ENCODE measurements at places on chromosomes 6 and 20. TPM values are rescaled to one million over a fixed set of nuclear protein-coding genes. Genes with fewer than 3 reads are reported as not detected.
A peak's percentile ranks its signal among the peaks of the same experiment; 100 is the strongest.

- DNase-seq, result no peak
Observed at GRCh38 chr20:20930500-20930899, 175.7 kb downstream of the LINC00237 start.

GRCh38 chr6:24439858-24440539 is 37.3 kb downstream of the MRS2 start:
- DNase-seq, result no peak

DNA sequence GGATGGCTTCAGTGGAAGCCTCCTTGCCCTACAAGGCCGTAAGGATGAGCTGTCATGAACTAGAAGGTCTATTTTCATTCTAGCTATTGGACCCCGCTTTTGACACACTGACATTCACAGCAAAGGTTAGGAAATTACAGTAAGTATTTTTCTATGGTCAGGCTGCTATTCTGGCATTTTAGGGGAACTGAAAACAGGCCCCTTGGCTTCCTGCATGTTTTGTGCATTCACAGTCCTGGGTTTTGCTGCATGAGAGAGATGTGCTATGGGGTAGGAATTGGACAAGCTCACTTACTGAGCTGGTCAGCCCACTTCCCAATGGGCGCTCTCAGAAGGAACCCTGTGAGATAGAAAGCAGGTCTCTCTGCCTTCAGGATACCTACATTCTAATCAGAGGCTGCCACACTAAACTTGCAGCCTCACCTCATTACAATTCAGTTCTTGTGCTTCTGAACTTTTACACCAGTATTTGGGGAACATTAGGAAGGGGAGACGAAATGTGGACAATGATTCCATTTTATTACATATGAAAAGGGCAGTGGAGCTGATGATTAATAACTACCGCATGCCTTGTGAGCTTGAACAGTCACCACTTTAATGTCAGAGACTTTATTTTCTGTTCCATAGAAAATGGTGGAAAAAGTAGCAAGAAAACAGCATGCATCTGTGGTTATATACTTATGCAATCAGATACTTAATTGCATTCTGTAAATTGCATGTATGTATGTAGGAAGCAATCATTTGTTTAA is 86.6 kb upstream of the TAB2 start:
- no peak for DNase-seq

GRCh38 chr20:52731093-52731492 is 241.1 kb upstream of the TSHZ2 start:
- DNase-seq, result no peak

The ECT2L gene
- total RNA-seq, result 1.1 TPM

- no peak for DNase-seq
Observed at GRCh38 chr20:38250609-38251008, 9.9 kb downstream of the KIAA1755 start.

GRCh38 chr20:33822423-33822822 is 11.3 kb downstream of the CHMP4B start:
- DNase-seq, result no peak

DNA sequence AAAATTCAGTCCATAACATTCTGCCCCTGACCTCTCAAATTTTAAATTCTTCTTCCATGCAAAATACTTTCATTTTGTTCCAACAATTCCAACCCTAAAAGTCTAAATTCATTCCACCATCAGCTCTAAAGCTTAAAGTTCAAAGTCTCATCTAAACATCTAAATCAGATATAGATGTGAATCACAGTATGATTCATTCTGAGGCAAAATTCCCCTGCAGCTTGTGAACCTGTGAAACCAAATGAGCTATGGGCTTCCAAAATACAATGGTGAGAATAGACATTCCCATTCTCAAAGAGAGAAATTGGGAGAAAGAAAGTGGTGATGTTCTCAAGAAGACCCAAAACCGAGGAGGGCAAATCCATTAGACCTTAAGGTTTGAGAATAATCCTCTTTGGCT is 309.8 kb downstream of the HIVEP2 start:
- DNase-seq, result no peak

The COL11A2 gene
- total RNA-seq, result 1.1 TPM

The KCNQ5 gene
- total RNA-seq, result not detected

DNA sequence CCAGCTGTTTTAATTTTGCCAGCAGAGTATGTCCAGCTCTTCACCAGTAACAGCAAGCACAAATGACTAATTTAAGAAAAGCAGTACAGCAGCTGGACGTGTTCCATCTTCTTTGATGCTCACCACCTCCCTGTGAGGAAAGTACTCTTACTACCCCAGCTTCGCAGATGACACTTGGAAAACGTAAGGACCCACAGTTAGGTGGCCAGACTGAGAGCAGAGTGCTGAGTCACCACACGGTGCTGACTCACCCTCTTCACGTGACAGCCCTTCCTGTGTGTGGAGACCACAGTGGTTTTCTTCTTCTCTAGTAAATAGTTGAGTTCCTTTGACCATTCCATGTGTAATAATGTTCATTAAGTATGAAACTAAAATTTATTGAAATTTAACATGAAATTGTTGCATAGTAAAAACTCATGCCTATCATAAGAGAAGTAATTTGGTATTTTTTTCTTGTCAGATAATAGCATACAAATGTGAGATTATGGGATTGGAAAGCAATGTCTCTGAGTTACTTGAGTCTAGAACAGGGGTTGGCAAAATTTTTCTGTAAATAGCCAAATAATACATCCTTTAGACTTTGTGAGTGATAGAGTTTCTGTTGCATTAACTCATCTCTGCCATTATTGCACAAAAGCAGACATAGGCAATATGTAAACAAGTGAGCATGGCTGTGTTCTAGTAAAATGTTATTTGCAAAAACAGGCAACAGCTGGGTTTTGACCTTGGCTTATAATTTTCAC is 76.6 kb downstream of the SLX4IP start:
- DNase-seq, result peak; percentile 85

- no peak for DNase-seq
Observed at GRCh38 chr6:5529015-5529414, 267.7 kb downstream of the FARS2 start.

GRCh38 chr6:24545691-24546090 is 50.9 kb downstream of the ALDH5A1 start:
- no peak for DNase-seq

The TAGAP gene
- total RNA-seq, result 1.7 TPM

The C6orf58 gene
- total RNA-seq, result not detected

The PNLDC1 gene
- total RNA-seq, result 0.32 TPM

The ASIP gene
- 15.0 TPM for total RNA-seq

GRCh38 chr6:29653452-29654038 is 3.3 kb upstream of the MOG start:
- DNase-seq, result no peak

The FAM83B gene
- 1.8 TPM for total RNA-seq

DNA sequence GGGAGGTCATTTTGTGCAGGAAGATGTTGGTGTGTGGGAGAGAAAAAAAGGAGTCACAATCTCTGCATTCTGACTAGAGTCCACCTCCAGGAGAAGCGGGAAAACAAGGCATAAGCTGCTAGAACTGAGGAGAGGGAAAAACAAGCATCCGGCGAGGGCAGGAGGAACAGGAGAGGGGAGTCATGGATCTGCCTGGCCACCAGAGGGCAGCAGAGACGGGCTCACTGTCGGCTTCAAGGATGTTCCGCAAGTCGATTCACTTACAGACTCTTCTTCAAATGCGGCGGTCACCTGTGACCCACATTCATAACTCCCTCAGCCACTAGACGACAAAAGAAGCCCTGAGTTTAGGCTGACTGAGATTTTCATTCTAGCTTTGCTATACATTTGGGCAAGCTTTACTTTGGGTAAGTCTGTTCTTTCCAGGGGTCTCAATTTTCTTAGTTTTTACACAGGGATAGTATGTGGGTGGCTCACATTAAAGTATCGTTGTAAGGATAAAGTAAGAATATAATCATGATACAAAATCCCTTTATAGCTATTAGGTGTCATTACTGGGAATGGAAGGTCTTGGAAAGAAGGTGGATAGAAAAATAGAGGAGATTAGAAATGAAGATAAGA is 6.6 kb upstream of the BTNL2 start:
- DNase-seq, result peak; percentile 81

GRCh38 chr6:120083186-120083585 is 733.6 kb upstream of the MAN1A1 start:
- no peak for DNase-seq

DNA sequence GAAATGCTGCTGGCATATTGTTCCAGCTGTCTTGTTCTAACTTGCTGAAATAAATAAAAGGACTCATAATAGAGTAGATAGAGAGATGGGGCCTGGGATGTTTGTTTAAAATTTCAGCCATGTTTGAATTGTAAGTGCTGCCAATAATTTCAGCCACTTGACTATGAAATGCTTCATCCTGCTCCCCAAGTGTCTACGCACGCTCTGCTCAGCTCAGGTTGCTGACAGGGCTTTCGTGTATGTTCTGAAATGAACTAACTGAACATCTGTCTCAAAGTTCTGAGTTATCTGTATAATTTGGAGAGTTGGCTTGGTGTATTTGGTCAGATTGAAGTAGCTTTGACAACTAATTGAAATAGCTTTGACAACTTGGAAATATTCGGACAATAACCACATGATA is 387.8 kb downstream of the BMP2 start:
- no peak for DNase-seq

The CYP39A1 gene
- total RNA-seq, result 4.8 TPM

DNA sequence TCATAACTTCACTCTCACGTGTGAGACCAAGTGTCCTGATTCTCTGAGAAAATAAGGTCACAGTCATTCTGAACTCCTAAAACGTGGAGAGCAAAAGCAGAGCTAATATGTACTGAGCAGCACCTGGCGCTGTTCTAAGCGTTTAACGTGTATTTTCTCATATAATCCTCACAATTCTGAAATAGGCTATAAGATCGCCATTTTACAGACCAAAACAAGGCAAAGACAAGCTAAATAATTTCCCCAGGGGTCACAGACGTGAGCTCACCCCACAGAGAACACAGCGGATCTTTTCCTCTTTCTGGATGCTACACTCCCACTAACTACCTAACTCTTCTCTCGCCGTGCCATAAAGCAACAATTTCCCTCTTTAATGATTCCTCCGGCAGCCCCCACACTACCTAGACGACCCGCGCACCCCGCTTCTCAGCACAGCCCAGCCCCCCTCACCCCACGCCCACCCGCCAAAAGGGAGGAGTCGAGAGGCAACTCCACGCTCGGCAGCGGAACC is 636 bp downstream of the SUPT3H start:
- DNase-seq, result peak; percentile 90

The VSX1 gene
- 0.14 TPM for total RNA-seq

The THBD gene
- 17.4 TPM for total RNA-seq

DNA sequence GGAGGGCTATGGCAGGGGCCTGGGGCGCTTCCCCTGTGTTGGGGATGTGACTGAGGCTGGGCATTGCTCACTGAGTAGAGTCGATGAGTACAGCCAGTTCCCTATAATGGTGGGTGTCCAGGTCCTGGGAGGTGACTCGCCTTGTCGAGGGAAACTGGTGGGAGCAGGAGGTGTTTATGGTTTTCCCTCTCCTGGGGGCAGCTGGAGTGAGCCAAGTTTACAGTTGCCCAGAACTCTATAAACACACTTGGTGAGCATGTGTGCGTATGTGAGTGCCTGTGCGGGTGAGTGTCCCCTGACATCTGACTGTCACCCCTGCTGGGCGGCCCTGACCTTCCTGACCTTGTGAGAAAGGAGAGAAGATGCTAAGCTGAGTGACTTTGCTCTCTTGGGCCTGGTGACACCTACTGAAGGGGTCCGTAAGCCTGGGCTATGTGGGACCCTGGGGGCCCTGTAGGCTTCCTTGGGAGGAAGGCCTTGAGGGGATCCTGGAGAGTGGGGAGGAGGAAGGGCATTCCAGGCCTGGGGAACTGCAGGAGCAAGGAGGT is 65.9 kb downstream of the VEGFA start:
- DNase-seq, result no peak

DNA sequence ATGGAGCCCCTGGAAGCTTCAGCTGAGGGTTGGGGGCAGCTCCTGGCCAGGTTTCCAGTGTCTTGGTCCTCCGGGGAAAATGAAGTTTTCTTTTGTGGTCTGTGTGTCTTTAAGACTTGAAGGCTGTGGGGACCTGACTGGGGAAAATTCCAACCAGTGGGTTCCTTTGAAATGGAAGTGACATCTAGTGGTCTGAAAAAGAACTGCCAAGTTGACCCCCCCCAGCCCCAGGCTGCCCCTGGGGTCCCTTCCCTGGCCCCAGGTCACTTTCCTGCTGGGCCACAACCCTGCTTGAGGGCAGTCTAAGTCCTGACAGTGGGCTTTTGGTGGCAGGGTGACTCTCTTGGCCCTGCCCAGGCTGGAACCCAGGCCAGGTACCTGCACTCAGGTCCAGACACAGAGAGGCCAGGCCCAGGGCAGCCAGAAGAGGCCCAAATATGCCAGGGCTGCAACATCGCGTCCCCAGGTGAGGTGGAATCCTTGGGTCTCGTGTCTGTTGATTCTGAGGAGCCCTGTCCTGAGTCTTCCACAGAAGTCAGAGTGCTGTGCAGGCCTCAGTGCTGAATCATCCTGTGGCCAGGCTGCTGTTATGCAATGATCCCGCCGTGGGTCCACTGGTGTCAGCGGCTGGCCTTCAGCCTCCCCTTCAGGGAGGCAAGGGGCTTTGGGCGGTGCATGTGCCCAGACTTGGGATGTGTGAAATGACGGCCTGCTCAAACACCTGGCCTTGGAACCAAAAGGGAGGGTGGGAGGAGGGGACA is 68.4 kb downstream of the VEGFA start:
- DNase-seq, result peak; percentile 84

DNA sequence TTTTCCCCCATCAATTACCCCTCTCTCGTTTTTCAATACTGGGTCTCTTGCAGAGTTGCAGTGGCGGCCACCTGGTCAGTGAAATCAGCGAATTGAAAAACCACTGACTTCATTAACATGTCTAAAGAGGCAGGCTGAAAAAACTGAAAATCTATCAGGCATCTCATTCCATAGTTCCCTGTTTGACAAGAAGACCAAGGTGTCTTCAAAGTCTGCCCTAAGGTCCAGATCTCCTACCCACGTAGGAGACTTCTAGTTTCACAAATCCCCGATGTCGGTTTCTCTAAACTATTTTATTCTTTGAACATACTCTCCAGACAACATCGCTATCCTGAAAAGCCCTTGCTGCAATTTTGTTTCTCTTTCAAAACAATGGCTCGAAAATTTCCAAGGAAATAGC is 796 bp upstream of the TUBB start:
- DNase-seq, result no peak

The GSTA2 gene
- not detected for total RNA-seq

The BANF2 gene
- total RNA-seq, result not detected

The SLC2A10 gene
- total RNA-seq, result 3.1 TPM

GRCh38 chr20:15138548-15139126 is 801.2 kb upstream of the FLRT3 start:
- DNase-seq, result no peak

The MARCKS gene
- 28.4 TPM for total RNA-seq

DNA sequence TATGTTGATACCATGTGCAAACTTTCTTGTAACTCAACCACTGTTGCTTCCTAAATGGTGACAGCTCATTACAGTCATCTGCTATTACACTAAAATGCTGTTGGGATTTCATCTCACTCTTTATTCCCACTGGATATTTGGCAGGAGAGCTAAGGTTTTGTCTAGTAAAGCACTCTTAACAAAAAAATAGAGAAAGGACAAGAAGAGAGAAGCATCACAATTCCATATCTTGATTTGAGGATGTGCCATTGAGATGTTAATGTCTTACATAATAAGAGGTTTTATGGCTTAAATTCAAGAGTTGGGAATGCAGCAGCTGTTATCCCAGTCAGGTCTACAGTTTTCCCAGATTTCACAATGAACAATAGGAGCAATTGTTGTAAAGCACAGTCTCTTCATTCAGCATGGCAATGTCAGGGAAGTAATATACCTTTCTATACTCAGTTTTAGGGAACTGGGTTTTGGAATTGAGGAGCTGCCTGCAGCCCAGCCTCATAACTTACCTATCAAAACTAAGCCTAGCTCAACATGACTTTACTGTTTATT is 134.9 kb downstream of the ISM1 start:
- DNase-seq, result no peak

All from Right ventricle myocardium inferior (tissue), 1 donor.